Brain microvascular endothelial cell (primary cell): ENCODE measurements at places on chromosomes 6 and 20.

DNA sequence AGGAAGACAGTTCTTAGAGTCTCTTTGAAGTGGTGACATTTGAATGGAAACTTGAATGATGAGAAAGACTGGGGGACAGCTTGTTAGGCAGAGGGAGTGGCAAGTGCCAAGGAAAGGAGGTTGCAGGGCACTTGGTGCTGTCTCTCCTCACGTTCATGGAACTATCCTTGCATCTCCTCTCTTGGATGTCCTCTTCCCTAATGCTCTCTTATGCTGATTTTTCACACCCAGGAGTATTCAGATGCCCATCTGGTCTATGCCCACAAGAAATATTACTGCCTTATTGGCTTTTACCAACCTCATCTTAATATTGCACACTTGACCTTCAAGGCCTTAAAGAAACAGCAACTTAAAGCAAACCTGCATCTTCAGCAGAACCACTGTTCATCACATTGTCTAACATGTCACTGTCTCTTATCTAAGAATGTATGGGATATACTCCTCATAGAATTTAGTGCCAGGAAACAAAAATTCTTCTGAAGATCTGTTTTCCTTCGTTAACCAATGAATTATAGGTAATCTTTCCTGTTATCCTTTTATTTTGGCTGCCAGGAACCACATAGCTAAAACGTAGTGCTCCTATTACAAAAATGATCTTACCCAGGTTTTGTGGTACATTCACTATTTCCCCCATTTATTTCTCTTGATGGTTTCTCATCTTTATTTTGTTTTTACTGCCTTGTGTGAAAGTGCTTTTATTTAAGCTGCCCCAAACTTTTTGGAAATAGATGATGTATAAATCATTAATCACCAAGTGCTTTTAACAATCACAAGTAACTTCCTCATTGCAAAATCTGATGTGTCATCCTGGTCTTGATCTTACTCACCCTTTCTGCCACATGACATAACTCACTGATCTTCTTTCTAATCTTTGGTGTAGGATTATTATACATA, 12.8 kb downstream of the RGS17 start:
- DNase-seq, result peak; percentile 22

DNA sequence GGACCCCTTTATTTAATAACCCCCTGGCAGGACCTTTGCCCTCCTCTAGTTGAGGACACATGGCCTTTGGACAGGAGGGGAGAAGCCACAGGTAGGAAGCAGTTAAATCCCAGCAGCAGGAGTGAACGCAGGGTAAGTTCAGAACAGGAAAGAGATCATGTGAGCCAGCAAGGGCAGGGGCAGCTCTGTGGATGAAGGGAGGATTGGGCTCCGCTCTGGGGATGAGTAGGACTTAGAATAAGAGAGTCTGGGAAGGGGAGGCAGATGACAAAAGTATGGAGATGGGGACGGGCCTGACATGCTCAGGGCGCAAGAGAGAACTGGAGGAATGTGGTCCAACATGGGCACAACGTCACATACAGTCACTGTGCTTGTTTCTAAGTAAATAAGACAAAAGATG, 89.0 kb downstream of the NDUFAF5 start:
- DNase-seq, result no peak

DNA sequence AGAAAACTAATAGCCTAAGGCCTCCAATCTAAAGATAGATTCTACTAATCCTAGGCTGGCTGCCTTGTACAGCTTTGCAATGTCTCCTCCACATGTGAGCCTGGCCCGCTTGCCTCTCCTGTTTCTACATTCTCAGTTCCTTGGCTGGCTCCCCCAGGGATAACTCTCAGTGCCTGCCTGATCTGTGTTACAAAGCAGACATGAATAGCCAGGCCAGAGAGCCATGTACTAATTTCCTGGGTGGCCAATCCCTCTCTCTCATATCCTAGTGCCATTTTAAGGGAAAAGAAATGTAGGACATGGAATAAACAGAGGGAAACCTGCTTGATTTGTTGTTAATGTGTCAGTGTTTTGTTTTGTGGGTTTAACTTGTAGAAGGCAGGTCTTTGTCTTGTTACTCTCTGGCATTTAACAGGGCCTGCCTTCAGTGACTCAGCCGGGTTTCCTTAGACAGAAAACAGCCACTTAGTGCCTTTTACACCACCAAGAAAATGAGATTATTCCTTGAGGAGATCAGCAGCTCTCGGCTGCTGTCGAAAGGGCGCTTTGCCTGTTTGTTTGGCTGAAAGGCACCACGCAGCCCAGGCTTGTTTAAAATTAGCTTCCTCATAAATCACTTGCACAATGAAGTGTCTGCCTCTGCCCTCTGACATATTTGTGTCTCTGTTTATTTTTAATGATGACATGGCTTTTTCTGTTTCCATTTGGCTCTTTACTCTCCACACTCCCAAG, 702.7 kb downstream of the MAFB start:
- peak; percentile 58 for DNase-seq

- no peak for DNase-seq
Observed at GRCh38 chr6:22042706-22043105, 254.1 kb downstream of the PRL start.

DNA sequence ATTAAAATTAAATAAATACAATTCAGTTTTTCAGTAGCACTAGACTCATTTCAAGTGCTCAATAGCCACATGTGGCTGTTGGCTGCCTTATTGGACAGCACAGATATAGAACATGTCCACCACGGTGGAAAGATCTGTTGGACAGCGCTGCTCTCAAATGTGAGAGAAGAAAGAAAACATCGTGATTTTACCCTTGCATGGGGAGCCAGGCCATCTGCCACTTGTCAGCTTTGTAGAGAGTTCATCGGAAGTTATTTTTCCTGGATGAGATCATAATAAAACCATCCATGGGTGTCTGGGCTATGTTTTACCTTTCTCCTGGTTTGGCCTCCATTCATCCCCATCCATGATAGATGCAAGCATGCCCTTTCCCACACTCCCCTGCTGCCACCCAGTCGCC, 5.8 kb upstream of the KIF3B start:
- no peak for DNase-seq

DNA sequence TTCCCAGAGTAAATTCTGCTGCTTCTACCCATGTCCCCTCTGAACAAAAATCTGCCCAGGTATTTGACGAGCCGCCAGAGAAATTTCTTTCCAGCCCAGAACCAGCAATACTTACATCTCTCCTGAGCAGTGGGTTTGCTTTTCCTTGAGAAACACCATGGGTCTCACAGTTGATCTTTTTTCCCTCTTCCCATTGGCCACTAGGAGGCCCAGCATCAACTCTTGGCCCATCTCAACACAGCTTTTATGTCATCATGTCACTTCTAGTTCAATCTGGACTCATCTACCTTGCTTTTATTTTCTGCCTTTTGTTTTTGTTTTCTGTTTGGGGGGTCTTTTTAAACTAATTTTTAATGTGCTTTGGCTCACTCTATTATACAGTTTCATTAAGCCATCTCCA, 18.8 kb downstream of the MAFB start:
- no peak for DNase-seq

GRCh38 chr6:163121270-163121669, 293.2 kb upstream of the QKI start:
- no peak for DNase-seq

DNA sequence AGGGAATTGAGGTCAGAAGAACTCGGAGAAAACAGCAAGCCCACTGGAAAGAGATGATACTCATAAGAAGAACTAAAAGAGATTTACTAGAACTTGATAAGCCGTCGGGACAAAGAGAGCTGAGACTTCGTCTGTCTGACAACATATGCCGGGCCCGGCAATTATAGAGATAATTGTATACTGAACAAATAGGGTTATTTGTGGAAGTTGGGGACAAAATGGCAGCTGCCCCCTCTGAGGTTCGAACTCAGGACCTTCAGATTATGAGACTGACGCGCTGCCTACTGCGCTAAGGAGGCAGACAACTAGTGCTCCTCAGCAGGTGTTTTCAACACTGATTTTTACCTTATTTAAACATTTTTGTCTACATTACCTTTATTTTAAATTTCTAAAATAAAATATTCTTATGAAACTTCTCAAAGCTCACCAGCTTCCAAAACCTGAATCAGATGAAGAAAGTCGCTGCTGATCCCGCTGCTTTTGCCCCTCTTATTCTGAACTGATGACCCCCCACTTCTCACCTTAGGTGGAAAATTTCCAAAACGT, 29.3 kb upstream of the TRIM27 start:
- peak; percentile 69 for DNase-seq

- peak; percentile 62 for DNase-seq
Observed at GRCh38 chr6:133632206-133632605, 256.7 kb upstream of the TCF21 start.

DNA sequence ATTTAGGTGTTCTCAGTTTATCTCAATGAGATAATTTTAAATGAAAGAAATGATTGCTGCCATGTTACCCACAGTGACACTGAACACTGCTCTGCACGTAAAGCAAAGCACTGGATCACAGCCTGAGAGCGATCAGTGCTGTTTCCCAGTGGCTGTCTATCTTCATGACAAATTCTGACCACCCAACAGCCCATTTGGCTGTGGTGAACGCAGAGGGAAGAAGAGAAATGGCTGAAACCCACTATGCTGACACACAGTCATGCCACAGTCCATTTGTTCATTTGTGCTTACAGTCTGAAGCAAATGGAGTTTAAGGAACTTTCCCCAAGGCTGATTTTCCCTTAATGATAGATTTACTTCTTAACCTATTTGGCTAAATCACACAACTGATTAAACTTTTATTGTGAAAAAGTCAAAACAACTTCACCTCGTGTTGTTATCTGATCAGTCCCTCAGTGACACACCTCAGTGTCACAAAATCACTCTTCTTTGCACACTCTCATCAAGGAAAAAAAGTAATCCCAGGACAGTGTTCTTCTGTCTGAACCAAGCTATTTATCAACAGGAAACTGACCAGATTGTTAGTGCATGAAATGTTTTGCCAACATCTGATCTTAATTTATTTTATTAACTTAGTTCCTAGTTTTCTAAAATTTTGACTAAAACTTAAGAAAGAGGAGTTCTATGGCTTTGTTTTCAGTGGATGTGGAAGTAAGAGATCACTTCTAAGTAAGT, 225.1 kb downstream of the TBX18 start:
- DNase-seq, result no peak

GRCh38 chr6:27863962-27864905, 48.0 kb downstream of the OR2B2 start:
- peak; percentile 9 for DNase-seq

DNA sequence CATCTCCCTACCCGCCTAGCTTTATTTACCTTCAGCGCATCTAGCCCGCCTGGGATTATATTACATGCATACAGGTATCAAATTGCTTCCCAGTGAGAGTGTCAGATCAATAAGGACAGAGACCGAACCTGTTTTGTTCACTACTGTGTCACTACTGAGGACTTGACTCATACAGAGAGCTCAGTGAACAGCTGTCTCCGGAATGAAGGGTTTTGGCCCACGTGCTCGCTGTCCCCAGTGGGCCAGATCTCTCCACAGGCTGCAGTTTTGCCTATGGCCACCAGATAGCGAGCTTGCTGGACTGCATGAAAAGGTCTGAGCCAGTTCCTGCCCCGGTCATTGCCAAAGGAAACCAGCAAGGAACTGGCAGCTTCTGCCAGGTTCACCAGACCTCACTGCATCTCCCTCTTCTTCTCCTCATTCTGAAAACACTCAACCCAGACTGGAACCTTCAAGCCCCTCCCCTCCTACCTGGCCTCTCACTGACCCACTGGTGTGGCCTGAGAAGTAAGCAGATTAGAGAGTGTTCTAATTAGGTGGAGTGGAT, 150.8 kb downstream of the ZMYND8 start:
- DNase-seq, result peak; percentile 77

DNA sequence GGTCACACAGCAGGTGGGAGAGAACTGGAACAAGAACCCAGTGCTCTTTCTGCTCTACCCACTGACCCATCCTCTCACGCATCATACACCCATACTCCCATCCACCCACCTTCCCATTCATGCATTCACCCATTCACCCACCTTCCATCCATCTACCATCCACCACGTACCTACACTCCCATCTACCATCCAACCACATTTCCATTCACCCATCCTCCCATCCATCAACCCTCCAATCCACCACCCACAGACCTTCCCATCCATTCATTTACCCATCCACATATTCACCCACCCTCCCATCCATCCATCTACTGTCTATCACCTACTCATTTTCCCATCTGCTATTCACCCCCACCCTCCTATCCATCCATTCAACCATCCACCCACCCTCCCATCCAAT, 17.2 kb upstream of the RSPO4 start:
- DNase-seq, result no peak

DNA sequence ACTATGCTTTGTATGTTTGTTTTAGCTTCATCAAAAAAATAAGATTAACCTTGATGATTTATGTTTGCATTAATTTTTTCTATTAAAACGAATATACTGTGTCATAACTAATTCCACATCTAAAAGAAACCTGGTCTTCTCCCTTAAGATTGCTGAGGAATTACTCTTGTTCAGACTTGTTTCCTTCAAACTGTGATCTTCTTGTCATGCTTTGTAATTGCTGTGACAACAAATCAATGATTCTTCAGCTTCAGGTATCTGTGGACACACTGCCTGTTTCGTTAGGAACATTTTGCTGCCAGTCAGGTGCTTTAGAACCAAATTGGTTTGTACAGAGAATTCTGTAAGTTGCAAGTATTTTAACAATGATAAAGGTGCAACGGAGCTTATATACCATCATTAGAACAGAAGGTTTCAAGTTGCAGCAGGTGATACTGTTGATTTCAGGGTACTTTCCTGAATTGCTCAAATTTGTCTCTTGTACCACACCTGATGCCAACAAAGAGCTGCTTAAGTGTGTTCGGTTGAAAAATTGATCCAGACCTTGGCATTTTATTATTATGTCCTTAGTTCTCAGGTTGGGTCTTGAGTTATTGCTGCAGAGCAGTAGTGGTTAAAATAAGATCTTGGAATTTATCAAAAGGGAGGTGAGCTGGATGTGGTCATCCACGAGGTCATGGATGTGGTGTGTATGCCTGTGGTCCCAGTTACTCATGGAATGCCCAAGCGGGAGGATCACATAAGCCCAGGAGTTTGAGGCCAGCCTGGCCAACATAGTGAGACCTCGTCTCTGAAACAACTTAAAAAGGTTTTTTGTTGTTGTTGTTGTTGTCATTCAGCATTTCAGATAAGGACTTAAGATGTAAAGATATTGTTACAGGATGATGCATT, 19.5 kb downstream of the SYTL3 start:
- DNase-seq, result peak; percentile 18

- DNase-seq, result no peak
Observed at GRCh38 chr6:39203436-39204159, 25.7 kb downstream of the KCNK5 start.

GRCh38 chr20:6711951-6712649, 55.4 kb upstream of the BMP2 start:
- DNase-seq, result no peak

GRCh38 chr6:130593200-130593599, 227.4 kb downstream of the TMEM200A start:
- no peak for DNase-seq

- no peak for DNase-seq
Observed at GRCh38 chr6:135606392-135606791, 108.9 kb upstream of the AHI1 start.

- DNase-seq, result peak; percentile 88
Observed at GRCh38 chr6:82842721-82843120, 222.9 kb downstream of the UBE3D start.

GRCh38 chr6:136210398-136211165, 39.5 kb downstream of the MTFR2 start:
- DNase-seq, result peak; percentile 2

- no peak for DNase-seq
Observed at GRCh38 chr20:58657262-58657661, 6.2 kb downstream of the STX16 start.

- DNase-seq, result no peak
Observed at GRCh38 chr6:49888742-49889431, 22.6 kb upstream of the CRISP1 start.
